ENCODE measurements at places on chromosomes 12 and 14.

- DNase-seq = no peak
These were observed 71.4 kb upstream of the PRKD1 start for GRCh38 chr14:29999013-29999539.

- DNase-seq = no peak
These were observed 53.4 kb downstream of the PLBD1 start for GRCh38 chr12:14514154-14514842.

DNA sequence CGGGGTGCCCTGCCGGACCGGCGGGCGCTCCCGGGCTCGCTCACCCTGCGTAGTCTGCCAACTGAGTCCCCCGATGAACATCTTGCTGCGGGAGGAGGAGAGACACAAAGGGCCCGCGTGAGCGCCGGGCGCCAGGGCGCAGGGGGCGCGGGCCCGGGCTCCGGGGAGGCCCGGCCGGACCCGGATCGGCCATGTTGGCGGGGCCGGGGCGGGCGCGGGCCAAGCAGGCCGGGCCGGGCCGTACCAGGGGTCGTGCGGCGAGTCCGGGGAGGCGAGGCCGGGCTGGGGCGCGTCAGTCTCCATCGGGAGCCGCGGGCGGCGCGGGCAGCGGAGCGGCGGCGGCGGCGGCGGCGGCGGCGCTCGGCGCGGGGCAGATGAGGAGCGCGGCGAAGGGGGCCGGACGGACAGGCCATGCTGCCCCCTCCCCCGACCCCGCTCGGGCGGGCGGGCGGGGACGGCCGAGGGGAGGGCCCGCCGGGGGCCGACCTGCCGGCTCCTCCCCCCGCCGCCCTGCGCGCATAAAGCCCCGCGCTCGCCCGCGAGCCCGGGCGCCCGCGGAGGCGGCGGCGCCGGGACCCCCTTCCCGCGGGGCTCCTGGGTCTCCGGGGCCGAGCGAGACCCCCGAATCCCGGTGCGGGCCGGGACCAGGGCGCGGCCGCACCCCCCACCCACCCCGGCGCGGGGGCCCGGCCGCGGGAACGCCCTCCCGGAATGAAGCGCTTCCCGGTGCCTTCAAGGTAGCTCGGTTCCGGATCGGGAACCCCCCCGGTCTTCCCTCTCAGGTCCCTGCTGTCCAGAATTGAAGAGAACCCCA, at the start of gene MSI1:
Gene MSI1, minus strand, starts transcription at position 376 of the 814 bp plus-strand sequence. Its CDS starts 73 bp downstream, at position 303.
- DNase-seq = peak; percentile 57

DNA sequence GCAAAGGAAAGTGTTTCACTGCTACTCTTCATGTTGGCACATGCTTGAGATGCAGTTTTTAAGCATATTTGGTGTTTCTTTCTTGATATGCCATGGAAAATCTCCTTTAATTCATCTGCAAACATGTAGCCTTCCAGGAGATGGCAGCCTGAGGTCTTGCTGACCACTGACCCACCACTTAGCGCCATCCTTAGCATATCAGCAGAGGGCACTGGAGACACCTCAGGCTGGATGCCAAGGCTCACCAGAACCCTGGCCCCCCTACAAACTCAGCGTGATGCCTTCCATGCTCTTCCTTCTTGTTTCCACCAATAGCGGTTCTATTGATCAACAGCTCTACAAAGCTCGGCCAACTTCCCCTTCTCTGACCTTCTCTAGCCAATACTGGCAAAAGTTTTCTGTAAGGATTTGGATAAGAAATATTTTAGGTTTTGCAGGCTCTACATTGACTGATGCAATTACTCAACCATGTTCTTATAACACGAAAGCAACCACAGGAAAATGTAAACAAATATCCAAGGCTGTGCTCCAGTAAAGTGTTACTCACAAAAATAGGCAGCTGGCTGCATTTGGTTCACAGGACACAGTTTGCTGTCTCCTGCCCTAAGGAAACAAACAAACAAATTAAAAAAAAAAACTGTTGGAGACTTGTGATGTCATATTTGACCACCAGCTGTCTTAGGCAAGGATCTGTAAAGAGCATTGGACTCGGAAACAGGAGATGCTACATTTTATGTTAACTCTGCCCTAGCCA, 209.7 kb downstream of the SLC15A4 start:
- no peak for DNase-seq

DNA sequence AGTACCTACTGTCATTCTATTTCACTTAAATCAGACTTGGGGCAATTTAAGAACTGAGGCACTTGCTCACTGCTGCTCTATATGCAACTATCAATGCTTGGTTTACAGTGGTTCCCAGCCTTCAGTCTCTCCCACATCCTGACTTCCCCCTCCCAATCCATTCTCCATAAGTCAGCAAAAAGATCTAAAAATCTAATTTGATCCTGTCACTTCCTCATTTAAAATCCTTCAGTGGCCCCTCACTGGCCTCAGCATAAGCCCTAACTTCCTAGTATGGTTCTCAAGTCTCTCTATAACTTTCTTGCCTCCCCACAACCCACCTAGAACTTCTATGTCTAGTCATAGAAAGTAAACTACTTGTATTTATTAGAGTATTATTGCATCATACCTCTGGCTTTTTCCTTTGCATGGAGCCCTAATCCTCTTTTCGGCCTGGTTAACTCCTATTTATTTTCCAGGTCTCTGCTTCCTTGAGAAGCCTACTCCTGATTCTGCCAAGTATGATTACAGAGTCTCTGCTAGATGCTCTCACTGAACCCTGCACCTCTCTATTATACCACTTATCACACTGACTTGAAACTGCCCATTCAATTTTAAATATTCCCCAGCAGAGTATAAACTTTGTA, 130.6 kb downstream of the RALGAPA1 start:
- DNase-seq = no peak

GRCh38 chr14:86796221-86797074, 1196.5 kb downstream of the GALC start:
- DNase-seq = no peak

DNA sequence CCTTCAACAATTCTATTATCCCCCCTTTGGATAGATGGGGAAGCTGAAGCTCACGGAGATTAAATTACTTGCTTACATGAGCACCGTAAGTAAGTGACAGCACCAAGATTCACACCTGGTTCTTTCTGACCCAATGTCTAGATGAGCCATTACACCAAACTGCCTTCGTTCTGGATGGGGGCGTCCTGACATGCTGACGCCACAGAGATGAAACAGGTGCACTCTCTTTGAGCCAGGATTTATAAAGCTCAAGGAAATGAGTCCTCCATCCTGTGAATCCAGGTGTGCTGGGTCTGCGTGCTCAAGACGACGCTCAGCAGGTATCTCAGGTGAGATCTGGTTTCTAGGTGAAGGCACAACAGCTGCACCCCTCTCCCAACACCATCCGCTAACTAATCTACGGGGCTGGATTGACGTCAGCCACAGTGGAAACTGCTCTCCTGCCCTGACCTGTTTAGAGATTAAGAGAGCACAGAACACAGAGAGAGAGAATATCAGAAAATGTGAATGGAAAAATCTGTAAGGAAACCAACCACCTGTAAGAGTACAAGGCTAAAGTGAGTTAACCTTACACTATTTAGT, 61.6 kb downstream of the KSR2 start:
- no peak for DNase-seq

DNA sequence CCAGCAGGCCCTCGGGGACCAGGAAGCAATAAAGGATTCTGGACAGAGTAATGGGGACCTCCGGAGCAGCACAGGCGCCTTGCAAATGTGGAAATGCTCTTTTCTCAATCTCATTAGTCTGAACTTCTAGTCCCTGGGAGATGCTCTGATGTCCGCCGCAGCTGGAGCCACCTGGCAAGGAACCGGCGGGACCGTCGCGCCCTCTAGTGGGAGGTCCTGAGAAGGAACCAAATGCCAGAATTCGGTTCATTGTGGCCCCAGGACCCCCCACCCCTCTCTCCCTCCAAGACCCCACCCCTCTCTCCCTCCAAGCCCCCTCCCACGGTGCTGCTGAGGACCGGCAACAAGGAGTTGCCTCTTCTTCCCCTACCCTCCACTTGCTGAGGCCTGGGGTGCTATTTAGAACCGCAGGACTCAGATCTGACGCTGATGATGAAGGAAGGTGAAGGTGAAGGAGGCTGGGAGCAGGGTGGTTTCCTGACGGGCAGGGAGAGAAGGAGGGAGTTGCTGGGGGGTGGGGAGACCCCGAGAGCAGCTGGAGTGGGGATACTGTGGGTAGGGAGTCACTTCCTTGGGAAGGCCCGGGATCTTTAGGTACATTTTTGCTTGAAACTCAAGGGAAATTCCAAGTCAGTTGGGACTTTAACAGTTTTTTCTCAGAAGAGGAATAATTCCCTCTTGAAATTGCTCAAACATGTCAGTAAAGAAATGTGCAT, 42.5 kb downstream of the SMIM41 start:
- peak; percentile 62 for DNase-seq

- no peak for DNase-seq
These were observed 2.4 kb downstream of the E2F7 start for GRCh38 chr12:77062846-77063461.

- no peak for DNase-seq
These were observed 193.1 kb upstream of the DIO2 start for GRCh38 chr14:80404413-80404812.

- no peak for DNase-seq
These were observed 197.3 kb upstream of the RGS6 start for GRCh38 chr14:71734885-71735284.
